ENCODE measurements at places on chromosomes 6 and 20. TPM values are rescaled to one million over a fixed set of nuclear protein-coding genes. Genes with fewer than 3 reads are reported as not detected.

Gene PPP1R14C
- 4.1 TPM for total RNA-seq

Gene FIG4
- total RNA-seq = 15.4 TPM

Gene TMEM170B
- total RNA-seq = 11.0 TPM

Gene SRSF12
- total RNA-seq = 12.1 TPM

Gene GNMT
- total RNA-seq = 0.54 TPM

Gene NNAT
- 1,047 TPM for total RNA-seq

Gene MMP24
- 19.0 TPM for total RNA-seq

Gene LY6G6D
- not detected for total RNA-seq

Gene DACT2
- total RNA-seq = 0.22 TPM

Gene CRISP3
- not detected for total RNA-seq

Gene TNFRSF6B
- total RNA-seq = not detected

Gene CD93
- total RNA-seq = not detected

Gene FRMD1
- not detected for total RNA-seq

Gene ECT2L
- 2.7 TPM for total RNA-seq

Gene PACSIN1
- total RNA-seq = 0.47 TPM
